ENCODE measurements at places on chromosomes 16 and 17.

DNA sequence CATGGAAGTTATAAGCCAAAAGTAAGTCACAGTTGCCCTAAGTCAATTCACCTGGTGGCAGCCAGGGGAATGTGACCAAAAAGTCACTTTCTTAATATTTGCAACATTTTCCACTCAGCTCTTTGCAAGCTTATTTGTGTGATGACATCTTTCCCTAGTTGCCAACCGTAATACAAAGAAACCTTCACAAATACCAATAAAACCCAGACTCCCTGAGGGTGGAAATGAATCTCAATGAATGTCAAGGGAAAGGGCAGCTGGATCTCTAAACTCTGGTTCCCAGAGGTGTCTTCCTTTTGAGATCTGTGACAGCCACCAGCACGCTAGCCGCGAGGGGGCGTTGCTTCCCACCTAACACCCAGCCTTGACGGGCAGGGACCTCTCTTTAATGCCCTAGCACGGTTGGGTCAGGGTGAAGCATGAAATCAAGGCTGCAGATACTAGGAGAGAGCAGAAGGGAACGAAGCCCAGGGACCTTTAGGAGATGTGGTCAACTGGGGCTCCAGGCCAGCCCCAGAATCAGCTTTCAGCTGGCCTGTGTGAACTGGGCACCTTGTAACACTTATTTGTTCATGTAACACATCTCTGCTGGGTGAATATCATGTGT, 82.2 kb downstream of the CMC2 start:
- H3K36me3 ChIP-seq: no peaks in the 10 kb centered on the region
- no peak overlapping the region for H3K27ac ChIP-seq
- peaks cover 2% of the 10 kb centered on the region for H3K27me3 ChIP-seq
- no peak overlapping the region for H3K4me3 ChIP-seq
- H3K4me1 ChIP-seq: no peaks in the 10 kb centered on the region

DNA sequence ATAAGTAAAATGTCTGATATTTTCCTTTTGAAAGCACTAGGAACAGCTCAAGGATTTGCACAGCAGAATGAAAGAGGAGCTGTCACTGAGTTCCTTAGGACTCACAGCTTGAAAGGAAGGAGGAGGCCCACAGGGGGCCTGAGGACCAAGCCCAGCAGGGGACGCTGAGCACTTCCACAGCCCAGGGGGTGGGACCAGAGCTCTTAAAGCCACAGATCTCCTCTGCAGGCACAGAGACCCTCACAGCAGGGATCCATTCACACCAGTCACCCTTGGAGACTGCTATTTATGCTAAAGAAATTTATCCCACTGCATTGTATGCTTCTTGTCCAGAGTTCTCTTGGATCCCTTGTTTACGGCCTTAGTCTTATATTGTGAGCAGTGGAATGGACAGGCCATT, 253.3 kb downstream of the STX8 start:
- H3K27me3 ChIP-seq: peaks cover 2% of the 10 kb centered on the region
- no peak overlapping the region for H3K4me3 ChIP-seq
- H3K36me3 ChIP-seq: no peaks in the 10 kb centered on the region
- DNase-seq: peak; percentile 26

- H3K27me3 ChIP-seq: no peaks in the 10 kb centered on the region
- no peak for DNase-seq
- no peak overlapping the region for H3K27ac ChIP-seq
- H3K4me3 ChIP-seq: no peak overlapping the region
- H3K4me1 ChIP-seq: no peaks in the 10 kb centered on the region
- no peaks in the 10 kb centered on the region for H3K36me3 ChIP-seq
These were observed 321.1 kb downstream of the HS3ST3B1 start for GRCh38 chr17:14621826-14622614.

DNA sequence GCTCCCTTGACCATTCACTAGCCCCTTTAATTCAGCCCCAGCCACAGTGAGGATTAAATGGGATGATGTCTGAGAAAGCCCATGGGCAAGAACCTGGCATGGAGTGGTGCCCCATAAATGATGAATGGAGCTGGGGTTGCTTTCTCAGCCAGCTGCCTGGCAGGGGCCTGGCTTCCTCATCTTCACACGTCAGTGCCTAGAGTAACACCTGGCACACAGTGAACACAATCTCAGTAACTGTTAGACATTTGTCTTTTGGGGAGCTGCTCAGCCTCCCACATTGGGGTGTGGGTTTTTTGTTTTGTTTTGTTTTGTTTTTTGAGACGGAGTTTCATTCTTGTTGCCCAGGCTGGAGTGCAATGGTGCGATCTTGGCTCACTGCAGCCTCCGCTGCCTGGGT, 47.5 kb upstream of the MEOX1 start:
- no peak for DNase-seq
- H3K36me3 ChIP-seq: peaks cover 7% of the 10 kb centered on the region
- peaks cover 8% of the 10 kb centered on the region for H3K27me3 ChIP-seq
- peaks cover 22% of the 10 kb centered on the region for H3K4me1 ChIP-seq
- peak overlapping the region; percentile 40 for H3K27ac ChIP-seq

- no peak for DNase-seq
- peaks cover 11% of the 10 kb centered on the region for H3K27me3 ChIP-seq
- H3K4me1 ChIP-seq: peaks cover 35% of the 10 kb centered on the region
- H3K27ac ChIP-seq: peak overlapping the region; percentile 57
- H3K4me3 ChIP-seq: peak overlapping the region; percentile 95
These were observed 1.1 kb downstream of the CRAMP1 start for GRCh38 chr16:1613211-1613622.

All from endothelial cell (in vitro differentiated cells).